Activated naive CD8-positive, alpha-beta T cell treated with anti-CD3 and anti-CD28 coated beads, Interleukin-2, amount 50 U/mL, for 16 hours (primary cell): ENCODE measurements at places on chromosomes 6 and 20.

DNA sequence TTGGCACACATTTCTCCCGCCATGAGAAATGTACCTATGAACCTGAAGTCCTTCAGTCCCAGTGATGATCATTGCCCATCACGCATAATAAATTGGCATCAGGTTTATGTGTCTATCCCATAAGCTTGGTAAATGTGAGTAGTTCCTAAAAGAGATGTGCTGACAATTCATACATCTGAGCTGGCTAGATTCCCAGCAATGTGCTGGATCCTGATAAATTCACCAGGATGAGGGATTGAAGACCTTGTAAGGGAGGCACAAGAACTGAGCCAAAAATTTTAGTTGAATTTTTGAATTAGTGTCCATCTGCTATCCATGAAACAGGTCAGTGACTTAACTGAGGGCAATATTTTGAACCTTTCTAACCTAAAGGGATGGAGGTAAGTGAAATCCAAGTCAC lies 267.9 kb upstream of the CITED2 start:
- no peak for DNase-seq

- no peak for DNase-seq
Observed at GRCh38 chr6:151493804-151494234, at the start of gene CCDC170. Gene CCDC170, plus strand, starts transcription at chr6:151494017. Its CDS starts 112 bp downstream, at chr6:151494129.

- no peak for DNase-seq
Observed at GRCh38 chr6:14664621-14665315, 547.2 kb downstream of the CD83 start.

DNA sequence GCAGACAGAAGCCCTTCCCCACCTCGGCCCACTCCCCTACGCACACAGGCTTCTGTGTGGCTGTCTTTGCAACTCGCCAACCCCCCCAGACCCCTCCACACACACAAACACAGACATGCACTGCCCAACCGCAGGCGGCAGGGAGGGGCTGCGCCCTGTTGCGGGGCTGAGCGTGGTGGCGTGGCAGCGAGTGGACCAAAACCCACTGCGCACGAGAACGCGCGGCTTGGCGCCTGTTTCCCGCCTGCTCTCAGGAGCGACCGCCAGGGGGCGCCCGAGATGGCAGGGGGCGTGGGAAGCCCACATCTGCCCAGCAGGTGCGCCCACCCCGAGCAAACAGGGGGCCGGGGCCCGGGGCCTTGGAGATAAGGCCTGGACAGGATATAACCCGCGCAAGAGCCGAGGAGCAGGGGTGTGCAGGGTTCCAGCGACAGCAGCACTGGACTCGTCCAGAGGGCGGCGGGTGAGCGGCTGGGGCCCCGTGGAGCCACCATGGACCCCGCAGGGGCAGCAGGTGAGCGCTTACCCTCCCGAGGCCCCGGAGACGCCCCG lies at the start of gene RBPJL:
TSS of gene RBPJL (plus strand) at position 410 of the 552 bp plus-strand sequence. CDS start at position 493, 83 bp downstream.
- DNase-seq: no peak

DNA sequence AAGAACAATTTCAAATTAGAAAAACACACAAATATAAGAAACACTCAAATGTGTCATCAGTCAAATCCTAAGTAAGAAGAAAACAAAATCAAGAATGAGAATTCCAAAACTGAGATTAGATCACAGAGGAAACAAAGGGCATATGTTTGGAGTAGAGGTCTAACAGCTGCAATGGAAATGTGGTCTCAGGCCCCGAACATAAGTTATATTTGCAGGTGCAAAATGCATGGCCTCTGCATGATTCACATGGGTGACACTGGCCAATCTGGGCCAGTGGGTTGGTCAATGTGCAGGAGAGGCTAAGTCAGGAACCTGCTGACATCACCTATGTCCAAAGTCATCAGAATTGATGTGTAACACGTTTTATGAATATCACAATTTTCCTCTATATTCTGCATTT lies 108.5 kb upstream of the MAP7 start:
- no peak for DNase-seq

DNA sequence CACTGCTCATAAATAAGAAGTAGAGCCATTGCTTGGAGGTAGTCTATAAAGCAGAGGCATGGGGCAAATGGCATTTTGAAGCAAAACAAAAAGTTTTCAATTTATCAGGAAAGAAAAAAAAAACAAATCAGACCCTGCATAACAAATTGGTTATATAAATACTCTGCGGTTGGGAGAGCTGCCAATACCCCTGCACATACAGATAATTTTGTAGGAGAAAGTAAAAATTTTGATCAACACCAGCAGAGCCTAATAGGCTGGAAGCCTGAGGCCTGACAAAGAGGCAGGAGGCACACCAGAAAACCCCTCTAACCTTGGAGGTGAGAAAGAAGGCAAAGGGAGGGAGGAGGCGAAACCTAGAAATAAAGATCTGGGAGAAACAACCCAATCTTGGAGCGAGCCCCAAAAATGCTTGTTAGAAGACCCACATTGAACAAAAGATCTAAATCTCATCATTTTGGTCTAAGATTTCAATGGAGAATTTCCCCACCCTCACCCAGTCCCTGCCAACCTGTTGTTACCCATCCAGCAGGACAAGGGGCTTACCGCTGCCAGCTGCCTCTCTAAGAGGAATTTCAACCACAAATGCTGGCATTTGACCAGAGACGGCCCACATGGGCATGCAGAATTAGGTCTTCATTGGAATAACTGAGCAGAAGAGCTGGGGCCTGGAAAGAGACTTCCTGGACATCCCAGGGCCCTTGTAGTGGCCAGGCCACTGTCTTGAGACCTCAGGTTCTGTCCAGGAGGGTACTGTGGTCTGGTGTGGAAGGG lies 28.4 kb downstream of the FOXA2 start:
- no peak for DNase-seq

GRCh38 chr20:63496596-63497120 lies 2.2 kb downstream of the EEF1A2 start:
- no peak for DNase-seq

- DNase-seq: no peak
Observed at GRCh38 chr20:21126581-21126870, 644 bp downstream of the KIZ start.

DNA sequence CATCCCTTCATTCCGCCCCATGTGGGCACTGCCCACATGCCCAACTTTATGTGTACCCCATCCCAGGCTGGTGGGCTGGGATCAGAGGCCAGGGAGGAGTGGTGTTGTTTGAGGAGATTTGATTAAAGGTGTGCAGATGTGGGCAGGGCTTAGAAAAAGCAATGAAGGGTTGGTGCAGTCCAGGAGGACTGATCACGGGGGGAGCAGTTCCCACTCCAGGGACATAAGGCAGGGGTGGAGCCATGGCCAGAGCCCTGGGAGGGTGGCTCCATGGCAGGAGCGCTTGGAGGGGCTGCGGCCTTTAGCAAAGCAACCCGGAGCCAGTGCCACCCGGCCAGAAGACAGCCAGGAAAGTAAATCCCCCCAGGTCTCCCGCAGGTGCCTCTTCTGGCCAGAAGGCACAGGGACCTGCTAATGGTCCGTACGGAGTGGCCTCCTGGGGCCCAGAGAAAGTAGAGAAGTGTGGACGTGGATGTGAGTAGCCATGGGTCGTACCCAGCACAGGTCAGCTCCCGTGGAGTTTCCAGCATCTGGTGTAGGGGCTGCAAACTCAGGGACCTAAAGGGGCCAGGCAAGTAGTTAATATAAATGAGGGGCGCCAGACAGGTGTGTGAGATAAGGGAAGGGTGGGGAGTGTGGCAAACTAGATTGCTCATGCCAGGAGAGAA lies 62.1 kb upstream of the APCDD1L start:
- no peak for DNase-seq

DNA sequence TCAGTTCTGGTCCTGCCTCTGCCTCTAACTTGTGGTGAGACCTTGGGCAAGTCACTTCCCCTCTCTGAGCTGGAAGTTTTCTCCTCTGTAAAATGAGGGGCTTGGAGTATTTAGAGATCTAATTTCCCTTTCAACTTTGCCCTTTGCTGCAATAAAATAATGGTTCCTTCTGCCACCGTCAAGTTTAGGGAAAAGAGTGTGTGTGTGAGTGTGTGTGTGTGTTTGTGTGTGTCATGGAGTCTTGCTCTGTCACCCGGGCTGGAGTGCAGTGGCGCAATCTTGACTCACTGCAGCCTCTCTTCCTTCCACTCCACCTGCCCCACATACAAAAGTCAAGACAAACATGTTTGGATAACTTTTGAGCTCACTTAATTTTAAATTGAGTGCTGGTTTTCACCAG lies 39.2 kb upstream of the PIM1 start:
- DNase-seq: no peak

- no peak for DNase-seq
Observed at GRCh38 chr6:15036690-15037245, 209.1 kb upstream of the JARID2 start.

- no peak for DNase-seq
Observed at GRCh38 chr6:149362289-149362688, 37.8 kb upstream of the SUMO4 start.

DNA sequence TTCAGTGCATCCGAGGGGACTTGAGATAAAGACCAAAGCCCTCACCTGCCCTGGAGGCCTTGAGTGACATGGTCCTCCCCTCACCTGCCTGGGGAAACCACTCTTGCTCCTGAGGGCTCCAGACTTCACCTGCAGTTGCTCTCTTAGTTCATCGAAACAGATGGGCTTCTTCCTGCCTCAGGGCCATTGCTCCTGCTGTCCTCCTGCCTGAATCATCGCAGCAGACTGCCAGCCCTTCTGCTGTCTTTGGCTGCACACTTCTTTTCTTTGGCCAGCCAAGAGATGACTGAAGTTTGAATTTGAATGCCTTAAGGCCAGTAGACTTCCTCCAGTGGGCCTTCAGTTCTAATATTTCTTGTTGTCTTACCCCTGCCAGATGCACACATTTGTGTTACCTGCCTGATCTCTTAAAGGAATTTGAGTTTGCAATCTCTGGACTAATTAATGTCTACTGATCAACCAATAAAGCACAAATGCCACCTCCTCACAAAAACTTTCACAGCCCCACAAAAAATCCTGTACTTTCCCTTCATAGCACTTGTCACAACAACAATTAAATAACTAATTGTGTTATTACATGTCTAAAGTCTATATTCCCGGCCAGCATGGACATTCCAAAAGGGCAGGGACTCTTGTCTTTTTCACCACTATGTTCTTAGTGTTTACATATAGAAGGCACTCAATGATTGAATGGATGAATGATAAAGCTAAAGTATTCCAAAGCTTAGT lies 56.7 kb upstream of the SGK1 start:
- DNase-seq: no peak

DNA sequence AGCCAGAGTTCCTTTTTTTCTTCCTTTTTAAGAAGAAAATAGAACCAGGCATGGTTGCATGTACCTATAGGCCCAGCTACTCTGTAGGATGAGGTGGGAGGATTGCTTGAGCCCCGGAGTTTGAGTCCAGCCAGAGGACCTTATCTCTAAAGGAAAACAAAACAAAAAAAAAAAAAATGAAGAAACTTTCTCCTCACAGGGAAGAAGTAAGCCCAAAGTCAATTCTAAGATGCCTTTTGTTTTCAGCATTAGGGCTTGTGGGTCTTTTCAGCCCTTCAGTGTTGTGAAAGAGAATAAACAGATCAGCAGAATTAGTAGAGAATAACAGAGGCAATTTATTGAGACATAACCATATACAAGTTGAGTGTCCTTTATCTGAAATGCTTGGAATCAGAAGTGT lies 26.8 kb downstream of the ZNF451 start:
- no peak for DNase-seq

DNA sequence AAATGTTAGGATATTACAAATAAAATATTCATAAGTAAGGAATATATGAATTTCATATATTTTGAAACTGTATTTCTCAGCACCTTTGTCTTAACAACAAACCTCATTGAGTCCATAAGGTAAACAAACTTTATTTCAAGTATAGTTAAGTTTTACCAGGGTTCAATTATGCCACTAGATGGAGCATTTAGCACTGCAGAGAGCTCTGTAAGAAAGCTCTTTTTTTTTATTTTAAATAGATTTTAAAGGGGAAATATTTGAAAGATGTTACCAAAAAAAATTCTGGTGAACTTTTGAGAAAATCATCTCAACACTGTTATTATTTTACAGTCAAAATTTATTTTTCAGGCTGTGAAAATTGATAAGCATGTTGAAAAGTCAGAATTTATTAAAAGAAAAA lies 955.2 kb upstream of the EYS start:
- no peak for DNase-seq

DNA sequence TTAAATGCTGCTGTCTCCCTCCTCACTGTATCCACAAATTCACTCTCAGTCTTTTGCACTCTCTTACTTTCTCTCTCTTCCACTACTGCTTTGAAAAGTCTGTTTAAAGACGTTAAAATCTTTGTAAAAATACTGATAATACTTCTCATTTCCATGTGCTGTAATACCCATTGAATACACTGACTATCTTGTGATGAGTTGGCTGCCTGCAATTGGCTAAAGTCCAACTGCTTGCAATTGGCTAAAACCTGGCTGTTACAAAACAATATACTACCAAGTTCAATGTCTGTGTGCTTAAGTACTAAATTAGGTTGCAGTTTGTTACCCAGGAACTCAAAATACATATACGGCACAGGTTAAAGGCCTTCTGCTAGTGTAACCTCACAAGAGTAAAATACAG lies 264.8 kb downstream of the THBS2 start:
- DNase-seq: no peak

DNA sequence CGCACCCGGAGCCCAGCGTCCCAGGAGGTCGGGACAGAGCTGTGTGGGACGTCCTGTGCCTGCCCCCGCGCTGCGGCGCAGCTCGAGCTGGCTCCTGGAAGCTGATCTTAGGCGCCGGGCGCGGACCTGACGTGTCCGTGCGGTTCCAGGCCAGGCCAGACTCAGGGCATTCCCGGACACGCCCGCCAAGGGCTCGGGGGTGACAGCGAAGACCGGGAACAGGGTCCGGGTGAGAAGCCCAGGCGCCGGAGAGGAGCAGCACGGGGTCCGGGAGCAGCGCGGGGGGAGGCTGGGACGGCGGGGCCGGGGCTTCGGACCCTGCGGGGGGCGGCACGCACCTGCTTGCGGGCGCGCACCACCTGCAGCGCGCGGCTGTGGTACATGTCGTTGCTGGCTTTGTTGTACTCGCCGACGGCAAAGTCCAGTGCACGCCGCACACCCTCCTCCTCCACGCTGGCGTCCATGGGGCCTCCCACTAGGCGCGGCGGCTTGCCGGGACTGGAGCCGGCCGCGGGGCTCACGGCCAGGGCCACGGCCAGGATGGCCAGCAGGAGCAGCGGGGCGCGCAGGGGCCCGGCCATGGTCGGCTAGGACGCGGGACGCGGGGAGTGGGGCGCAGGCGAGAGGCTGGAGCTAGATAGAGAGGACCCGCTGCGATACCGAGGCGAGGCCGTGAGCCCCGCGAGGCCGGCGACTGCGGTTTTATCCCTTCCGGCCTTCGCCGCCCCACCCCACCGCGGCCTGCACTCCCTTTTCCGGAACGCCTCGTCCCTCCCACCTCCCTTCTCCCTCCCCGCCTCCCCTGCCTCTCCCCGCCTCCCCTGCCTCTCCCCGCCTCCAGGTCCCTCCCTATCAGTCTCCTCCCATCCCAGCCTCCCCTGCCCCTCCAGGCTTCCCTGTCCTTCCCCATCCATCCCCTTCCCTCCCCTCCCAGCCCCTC lies at the start of gene CST3:
TSS of gene CST3 (minus strand) at position 674 of the 940 bp plus-strand sequence. CDS start at position 581, 93 bp downstream.
- no peak for DNase-seq
